ENCODE measurements at places on chromosomes 4 and X.
A peak's percentile ranks its signal among the peaks of the same experiment; 100 is the strongest.

GRCh38 chr4:24471486-24472160, 112.7 kb downstream of the DHX15 start:
- H3K4me3 ChIP-seq, result peak overlapping the region; percentile 87
- peak overlapping the region; percentile 62 for H3K27ac ChIP-seq
- no peak for DNase-seq

GRCh38 chrX:9318766-9319165, 146.1 kb upstream of the TBL1X start:
- H3K4me1 ChIP-seq, result peaks cover 20% of the 10 kb centered on the region
- H3K27me3 ChIP-seq, result no peaks in the 10 kb centered on the region
- no peak overlapping the region for H3K4me3 ChIP-seq

DNA sequence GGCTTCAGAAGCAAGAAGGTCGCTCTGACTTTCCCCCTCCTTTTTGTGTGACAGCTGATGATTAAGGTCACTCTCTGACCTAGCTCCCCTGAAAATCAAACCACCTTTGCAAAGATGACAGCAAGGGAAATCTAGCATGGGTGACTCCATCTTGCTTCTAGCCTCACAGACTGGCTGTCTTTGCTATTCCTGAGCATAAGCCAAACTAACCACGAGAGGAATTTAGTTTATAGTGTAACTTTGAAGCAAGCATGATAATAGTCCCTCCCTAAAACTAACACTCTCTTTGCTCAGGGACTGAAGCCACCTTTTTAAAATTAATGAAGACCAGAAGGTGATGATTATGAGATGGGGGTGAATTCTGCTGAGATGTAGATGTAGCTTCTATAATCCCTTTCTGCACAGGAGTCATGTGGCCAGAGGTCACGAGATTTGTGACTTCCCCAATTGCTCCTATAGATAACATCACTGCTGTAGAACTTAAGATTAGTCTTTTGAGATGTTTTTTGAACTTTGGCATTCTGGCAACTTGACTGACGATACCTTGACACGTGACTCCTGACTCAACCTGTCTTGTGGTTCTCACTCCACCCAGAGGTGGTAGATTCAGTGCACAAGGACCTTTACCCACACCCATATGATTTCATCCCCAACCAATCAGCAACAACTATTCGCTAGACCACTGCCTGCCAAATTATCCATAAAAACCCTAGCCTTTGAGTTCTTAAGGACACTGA, 14.9 kb upstream of the PDE5A start:
- H3K36me3 ChIP-seq, result no peaks in the 10 kb centered on the region
- no peak for DNase-seq
- no peaks in the 10 kb centered on the region for H3K4me1 ChIP-seq
- H3K27me3 ChIP-seq, result peaks cover 18% of the 10 kb centered on the region
- H3K4me3 ChIP-seq, result no peak overlapping the region

DNA sequence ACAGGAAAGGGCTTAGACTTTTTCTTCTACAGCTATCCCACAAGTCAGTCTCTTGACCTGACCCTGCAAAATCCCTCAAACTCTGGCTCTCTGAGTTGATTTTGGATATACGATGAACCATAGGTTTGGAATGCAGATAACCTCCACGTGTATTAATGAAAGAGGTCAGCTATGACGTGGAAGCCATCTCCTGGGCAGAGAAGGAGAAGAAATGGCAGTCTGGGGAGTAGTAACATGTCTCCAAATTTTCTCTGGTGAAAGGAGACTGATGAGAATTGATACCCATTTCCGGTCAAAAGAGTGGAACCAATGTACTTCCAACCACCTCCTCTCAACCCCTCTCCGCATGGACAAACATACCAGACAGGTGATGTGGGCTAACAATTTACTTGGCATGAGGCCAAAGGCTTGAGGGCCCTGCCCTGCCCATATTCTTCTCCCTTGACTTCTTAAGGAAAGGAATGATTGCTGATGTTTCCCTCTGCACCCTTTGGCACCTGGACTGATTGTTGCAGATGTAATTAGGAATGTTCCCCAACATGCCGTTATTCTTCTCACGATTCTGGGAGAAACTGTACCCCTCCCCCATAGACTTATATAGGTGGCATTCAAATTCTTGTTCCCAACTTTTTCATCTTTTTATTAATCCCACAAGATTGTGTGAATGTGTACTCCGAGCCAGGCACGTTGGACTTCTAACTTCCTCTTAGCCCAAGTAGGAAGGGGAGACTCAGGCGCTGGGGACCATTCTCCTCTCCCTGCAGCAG, 580 bp upstream of the PLS3 start:
- DNase-seq, result no peak
- H3K4me3 ChIP-seq, result no peak overlapping the region
- no peaks in the 10 kb centered on the region for H3K36me3 ChIP-seq

- H3K27me3 ChIP-seq, result no peaks in the 10 kb centered on the region
- peaks cover 37% of the 10 kb centered on the region for H3K4me1 ChIP-seq
- no peak overlapping the region for H3K4me3 ChIP-seq
- H3K27ac ChIP-seq, result no peak overlapping the region
- DNase-seq, result no peak
Measured at GRCh38 chrX:156003486-156004185, 6.1 kb downstream of the IL9R start.
